ENCODE measurements at places on chromosomes 6 and 20. TPM values are rescaled to one million over a fixed set of nuclear protein-coding genes. Genes with fewer than 3 reads are reported as not detected.

DNA sequence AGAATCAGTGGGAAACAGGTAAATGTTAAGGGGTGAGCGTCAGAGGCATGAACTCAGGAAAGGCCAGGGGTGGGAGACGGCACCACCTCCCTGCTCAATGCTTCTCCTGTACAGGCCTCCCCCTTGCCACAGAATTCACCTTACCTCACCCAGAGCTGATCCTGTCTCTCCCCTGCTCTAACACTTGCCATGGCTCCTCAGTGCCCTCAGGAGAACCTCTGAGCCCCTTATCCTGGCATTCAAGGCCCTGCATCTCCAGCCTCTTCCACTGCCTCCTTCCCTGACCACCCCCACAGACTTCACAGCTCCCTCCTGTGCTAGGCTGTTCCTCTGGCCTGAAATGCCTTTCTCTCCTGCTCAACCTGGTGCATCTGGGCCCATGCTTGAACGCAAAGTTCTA is 33.9 kb downstream of the BPIFB1 start:
- no peak overlapping the region for H3K27ac ChIP-seq
- DNase-seq = no peak
- no peak overlapping the region for H3K4me3 ChIP-seq
- H3K36me3 ChIP-seq = no peaks in the 10 kb centered on the region
- peaks cover 17% of the 10 kb centered on the region for H3K27me3 ChIP-seq
- no peaks in the 10 kb centered on the region for H3K4me1 ChIP-seq

DNA sequence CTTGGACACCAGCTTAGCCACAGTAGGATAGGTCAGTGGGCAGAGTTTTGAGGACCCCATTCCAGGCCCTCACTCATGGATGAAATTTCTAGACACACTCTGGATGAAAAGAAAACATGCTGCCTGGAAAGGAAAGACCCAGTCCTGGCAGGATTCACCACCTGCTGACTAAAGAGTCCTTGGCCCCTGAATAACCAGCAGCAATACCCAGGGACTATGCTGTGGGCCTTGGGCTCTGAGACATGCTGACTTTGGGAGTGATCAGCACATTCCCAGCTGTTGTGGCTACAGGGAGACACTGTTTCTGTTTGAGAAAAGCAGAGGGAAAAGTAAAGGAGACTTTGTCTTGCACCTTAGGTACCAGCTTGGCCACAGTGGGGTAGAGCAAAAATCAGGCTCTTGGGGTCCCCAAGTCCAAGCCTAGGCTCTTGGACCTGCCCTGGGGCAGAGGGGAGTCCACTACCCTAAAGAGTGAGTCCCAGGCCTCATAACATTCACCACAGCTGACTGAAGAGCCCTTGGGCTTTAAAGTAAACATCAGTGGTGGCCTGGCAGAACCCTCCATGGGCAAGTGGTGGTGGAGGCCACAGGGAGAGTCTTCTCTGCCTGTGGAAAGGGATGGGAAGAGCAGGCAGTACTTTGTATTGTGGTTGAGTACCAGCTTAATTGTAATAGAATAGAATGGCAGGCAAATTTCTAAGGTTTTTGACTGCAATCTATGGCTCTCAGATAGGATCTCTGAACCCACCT is 516.8 kb downstream of the BCKDHB start:
- H3K4me1 ChIP-seq = peaks cover 11% of the 10 kb centered on the region
- H3K27ac ChIP-seq = no peak overlapping the region
- no peak overlapping the region for H3K4me3 ChIP-seq
- no peak for DNase-seq

DNA sequence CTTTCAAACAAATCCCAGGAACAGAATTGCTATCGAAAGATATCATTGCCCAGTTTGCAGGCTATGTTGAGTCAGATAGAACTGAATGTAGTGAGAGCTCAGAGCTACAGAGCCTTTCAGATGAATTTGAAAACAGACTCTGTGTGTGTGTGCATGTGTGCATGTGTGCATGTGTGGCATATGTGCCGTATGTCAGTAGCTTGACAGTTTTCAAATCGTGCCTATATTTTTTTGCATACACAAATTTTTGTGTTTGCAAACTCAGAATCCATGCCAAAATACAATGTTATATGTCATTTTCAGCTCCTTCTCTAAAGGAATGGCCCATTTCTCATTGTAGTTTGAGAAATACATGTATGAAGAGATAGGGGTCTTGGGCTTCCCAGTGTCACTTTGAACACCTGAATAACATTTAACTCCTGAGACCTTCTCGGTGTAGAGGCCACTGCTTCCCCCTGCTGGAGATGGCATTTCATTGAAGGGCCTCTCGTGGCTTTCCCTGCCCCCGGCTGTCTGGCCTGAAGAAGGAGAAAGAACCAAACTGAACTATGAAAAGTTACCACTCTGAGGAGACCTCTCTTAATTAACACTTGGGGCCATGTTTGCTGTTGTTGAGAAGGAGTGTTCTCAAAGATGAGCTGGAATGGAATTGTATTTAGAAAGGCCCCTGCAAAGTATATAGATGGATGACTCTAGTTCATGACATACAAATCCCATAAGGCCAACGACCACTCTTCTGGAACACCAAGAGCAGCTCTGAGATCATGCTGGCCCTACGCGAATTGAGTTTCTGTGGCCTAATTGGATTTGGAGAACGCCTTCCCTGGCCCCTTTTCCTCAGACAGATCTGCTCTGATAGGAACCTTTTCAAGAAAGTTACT is 58.7 kb downstream of the VAPB start:
- H3K4me3 ChIP-seq = no peak overlapping the region
- no peak overlapping the region for H3K27ac ChIP-seq
- no peaks in the 10 kb centered on the region for H3K27me3 ChIP-seq
- no peaks in the 10 kb centered on the region for H3K4me1 ChIP-seq
- peaks cover 64% of the 10 kb centered on the region for H3K36me3 ChIP-seq

- no peaks in the 10 kb centered on the region for H3K4me1 ChIP-seq
- no peak for DNase-seq
- H3K4me3 ChIP-seq = no peak overlapping the region
- H3K36me3 ChIP-seq = no peaks in the 10 kb centered on the region
- H3K27ac ChIP-seq = no peak overlapping the region
Measured at GRCh38 chr6:123329337-123329736, 307.4 kb downstream of the TRDN start.

DNA sequence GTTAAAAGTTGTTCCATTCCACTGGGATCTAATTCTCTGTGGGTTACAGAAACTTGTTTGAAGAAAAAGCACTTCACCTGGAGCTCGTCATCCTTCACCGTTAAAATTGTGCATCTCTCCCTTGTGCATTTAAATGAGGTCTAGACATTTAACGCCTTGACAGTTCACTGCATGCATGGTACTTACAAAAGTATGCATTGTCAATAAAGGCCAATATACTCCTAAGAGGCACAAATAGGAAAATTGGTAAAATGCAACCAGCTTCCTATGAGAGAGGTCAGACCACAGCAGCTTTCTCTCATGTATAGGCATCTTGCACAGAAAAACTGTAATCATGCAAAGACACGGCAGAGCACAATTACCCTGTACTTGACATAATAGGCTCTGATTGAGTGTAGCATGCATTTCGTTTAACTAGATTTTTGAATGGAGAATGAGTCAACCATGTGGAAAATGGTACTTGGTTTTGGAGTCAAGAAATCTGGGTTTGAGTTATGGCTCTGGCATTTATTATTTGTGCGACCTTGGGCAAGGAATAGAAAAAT is 378.5 kb downstream of the RFPL4B start:
- no peaks in the 10 kb centered on the region for H3K27me3 ChIP-seq
- H3K27ac ChIP-seq = no peak overlapping the region
- no peaks in the 10 kb centered on the region for H3K4me1 ChIP-seq
- H3K36me3 ChIP-seq = no peaks in the 10 kb centered on the region
- no peak for DNase-seq
- H3K4me3 ChIP-seq = no peak overlapping the region

GRCh38 chr20:45701873-45702272 is at the start of gene WFDC13:
TSS of gene WFDC13 (plus strand) at chr20:45702038. CDS start at chr20:45702124, 86 bp downstream.
- H3K36me3 ChIP-seq = no peaks in the 10 kb centered on the region
- H3K4me1 ChIP-seq = no peaks in the 10 kb centered on the region
- no peak within 1 kb of the TSS for H3K4me3 ChIP-seq
- peaks cover 11% of the 10 kb centered on the region for H3K27me3 ChIP-seq
- DNase-seq = no peak

- no peaks in the 10 kb centered on the region for H3K36me3 ChIP-seq
- peaks cover 11% of the 10 kb centered on the region for H3K4me1 ChIP-seq
- H3K27ac ChIP-seq = no peak overlapping the region
- no peak overlapping the region for H3K4me3 ChIP-seq
Measured at GRCh38 chr6:131923356-131923755, 27.8 kb downstream of the CCN2 start.

GRCh38 chr6:97322811-97323210 is 39.8 kb upstream of the MMS22L start:
- no peak overlapping the region for H3K27ac ChIP-seq
- H3K36me3 ChIP-seq = no peaks in the 10 kb centered on the region
- no peaks in the 10 kb centered on the region for H3K27me3 ChIP-seq

DNA sequence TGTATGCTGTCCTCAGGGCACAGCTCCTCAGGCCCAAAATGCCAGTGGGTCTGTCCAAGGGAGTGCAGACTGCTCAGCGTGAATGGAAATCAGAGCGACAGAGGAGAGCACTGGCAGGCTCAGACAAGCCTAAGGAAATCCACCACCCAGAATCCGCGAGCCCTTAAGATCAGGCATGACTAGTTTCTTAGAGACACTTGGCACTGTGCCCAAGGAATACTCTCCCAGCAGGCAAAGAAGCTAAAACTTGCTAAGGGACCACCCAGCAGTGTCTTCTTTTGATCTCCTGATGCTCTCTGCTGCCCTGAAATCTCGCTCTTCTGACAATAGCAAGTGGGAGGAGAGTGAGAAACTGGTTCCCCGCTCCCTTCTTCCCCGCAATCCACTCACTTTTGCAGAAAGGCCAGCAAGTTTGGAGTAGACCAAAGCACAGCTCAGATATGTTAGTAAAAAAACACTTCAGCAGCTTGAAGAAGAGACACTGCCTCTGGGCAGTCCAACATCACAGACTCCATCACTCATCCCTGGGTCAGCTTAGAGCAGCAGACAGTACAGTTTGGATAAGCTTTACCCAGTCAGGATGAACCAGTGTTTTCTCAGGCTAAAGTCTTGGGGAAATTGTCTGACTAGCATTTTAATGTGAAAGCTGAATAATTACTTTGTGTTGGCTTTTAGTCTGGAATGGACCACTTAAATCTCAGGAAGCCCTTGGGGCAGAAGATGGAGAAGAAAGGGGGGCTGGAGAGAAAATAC is 32.4 kb downstream of the TRAF3IP2 start:
- H3K27me3 ChIP-seq = no peaks in the 10 kb centered on the region
- H3K27ac ChIP-seq = peak overlapping the region; percentile 84
- H3K36me3 ChIP-seq = peaks cover 68% of the 10 kb centered on the region

- H3K4me1 ChIP-seq = no peaks in the 10 kb centered on the region
- no peak for DNase-seq
- no peaks in the 10 kb centered on the region for H3K27me3 ChIP-seq
Measured at GRCh38 chr6:159119791-159120190, 49.4 kb upstream of the FNDC1 start.

DNA sequence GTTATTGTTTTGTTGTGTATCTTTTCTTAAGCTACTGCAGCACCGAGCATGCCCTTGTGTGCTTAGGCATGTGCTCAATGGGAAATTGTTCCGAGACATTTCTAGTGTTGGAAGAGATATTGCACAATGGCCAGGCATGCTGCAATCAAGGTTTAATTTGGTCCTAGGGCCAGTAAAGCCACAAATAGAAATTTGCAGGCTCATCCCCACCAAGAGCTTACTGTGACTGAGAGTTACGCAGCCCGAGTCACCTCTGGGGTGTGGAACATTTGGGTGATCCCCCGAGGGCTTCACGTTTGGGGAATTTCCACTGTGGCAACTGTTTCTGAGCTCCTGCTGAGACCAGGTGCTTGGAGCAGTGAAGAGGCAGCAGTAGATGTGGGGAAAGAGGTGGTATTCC is 65.8 kb downstream of the ADTRP start:
- H3K27me3 ChIP-seq = no peaks in the 10 kb centered on the region
- no peak for DNase-seq
- no peak overlapping the region for H3K27ac ChIP-seq
- no peak overlapping the region for H3K4me3 ChIP-seq
- no peaks in the 10 kb centered on the region for H3K4me1 ChIP-seq

DNA sequence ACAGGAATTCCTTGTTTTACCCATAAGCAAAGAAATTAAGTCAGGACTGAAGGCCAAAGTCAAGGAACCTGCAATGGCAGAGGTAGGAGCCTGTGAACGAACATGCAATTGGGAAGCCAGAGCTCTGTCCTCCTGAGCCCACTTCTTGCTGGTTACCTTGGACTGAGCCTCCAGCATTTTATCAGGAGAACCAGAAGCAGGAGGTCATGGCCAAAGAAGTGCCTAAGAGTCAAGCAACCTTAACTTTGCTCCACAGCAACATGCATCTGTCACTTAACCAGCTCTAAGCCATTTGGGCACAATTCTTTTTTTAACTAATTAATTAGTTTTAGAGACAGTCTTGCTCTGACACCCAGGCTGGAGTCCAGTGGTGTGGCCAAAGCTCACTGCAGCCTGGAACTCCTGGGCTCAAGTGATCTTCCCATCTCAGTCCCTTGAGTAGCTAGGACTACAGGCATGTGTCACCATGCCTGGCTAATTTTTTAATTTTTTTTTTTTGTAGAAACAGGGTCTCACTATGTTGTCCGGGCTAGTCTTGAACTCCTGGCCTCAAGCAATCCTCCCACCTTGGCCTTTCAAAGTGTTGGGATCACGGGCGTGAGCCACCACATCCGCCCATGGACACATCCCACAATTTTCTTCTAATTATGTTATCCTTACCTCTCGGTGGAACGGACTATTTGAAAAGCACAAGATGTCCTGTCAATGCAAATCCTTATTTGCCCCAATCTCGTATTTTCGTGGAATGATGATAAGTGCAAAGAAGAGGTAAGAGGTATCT is 334.2 kb downstream of the CD83 start:
- no peaks in the 10 kb centered on the region for H3K27me3 ChIP-seq
- DNase-seq = no peak
- H3K36me3 ChIP-seq = no peaks in the 10 kb centered on the region
- H3K4me1 ChIP-seq = no peaks in the 10 kb centered on the region
- H3K4me3 ChIP-seq = no peak overlapping the region

Gene MICB
- total RNA-seq = 60.0 TPM

Gene LY6G6F
- not detected for total RNA-seq

Gene SYNDIG1
- total RNA-seq = not detected

Gene CNR1
- 0.24 TPM for total RNA-seq

Gene POPDC3
- total RNA-seq = 41.7 TPM

Gene NAA20
- total RNA-seq = 50.0 TPM

Gene MYLK2
- 1.0 TPM for total RNA-seq

Gene KIAA1755
- total RNA-seq = 0.44 TPM

Gene BTN3A1
- total RNA-seq = 26.2 TPM

Gene SLC35D3
- total RNA-seq = not detected

Gene HACE1
- 17.4 TPM for total RNA-seq

Gene DNAAF9
- 12.3 TPM for total RNA-seq
